ENCODE measurements at places on chromosomes 3 and 15.

- DNase-seq, result no peak
These were observed 577.0 kb upstream of the MDFIC2 start for GRCh38 chr3:70889162-70890019.

DNA sequence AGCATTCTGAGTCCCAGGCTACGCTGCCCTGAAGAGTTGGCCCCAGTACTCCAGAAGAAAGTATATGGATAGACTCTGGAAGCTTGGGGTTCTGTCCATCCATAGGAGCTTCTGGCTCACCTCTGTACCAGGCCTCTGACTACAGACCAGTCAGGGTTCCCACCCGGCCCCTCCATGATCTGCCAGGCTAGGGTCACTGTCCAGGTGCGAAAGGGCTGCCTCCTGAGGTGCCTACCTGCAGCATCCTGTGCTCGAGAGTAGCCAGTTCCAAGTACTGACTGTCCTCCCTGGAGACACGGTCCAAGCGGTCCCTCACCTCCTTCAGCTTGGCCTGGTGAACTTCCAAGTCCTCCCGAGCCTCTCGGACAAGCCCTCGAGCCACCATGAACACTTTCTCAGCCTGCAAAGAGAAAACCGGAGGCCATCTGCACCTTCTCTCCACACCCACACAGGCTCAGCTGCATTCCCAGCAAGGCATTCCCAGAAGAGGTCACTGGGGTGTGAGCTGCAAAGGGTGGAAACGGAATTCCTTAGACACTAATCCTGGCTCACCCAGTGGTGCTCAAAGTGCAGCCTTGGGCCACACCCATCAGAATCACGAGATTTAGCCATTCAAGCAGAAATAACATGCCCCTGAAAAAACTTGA lies 3.7 kb upstream of the PLXNB1 start:
- no peak for DNase-seq

GRCh38 chr3:123961508-123961856 lies 453 bp upstream of the CCDC14 start:
- no peak for DNase-seq

DNA sequence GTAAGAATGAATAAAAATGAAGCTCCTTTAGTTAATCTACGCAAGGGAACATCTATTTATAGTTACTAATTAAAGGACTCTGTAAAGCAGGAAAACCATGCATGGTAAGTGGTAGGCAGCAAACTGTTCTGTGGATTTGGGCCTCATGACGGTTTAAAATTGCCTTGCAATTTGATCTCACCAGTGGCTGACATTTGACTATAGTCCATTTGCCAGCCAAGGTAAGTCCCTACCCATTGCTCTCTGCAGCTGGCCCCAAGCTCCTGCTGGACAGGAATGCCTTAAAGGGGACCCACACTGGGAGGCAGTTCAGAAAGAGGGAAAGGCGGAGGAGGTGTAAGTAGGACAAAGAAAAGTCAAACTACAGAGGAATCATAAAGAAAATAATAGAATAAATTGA lies 203.3 kb downstream of the PLCL2 start:
- no peak for DNase-seq

- no peak for DNase-seq
These were observed 96.4 kb upstream of the SLCO2A1 start for GRCh38 chr3:134126153-134126552.

- no peak for DNase-seq
These were observed 20.8 kb downstream of the FEM1B start for GRCh38 chr15:68298336-68298735.

DNA sequence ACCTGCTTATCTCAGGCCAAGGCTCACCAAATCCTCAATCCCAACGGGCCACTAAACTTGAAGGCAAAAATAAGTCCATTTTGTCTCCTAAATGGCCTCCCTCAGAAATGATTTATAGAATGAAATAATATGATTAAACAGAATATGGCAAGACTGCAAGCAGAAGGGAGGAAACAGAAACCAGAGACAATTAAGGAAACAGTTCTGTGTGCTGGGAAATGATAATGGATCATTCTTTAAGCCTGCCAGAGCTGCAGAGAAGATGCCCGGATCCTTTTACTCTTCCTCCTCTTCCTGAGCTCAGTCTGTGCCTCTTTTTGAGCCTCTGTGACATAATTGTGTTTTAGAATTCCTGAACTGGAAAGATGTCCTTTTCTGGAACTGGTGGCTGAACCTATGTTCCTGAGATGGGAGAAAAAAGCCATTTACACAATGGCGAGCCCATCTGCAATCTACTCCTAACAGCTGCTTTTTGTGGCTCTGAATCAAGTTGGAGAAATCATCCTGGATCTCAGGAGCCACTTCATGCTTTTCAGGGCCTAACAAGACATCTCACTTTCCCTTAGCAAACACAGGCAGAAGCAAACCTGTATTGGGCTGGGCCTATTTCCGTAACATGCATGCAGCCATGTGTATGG lies 2.8 kb upstream of the ABHD2 start:
- no peak for DNase-seq

DNA sequence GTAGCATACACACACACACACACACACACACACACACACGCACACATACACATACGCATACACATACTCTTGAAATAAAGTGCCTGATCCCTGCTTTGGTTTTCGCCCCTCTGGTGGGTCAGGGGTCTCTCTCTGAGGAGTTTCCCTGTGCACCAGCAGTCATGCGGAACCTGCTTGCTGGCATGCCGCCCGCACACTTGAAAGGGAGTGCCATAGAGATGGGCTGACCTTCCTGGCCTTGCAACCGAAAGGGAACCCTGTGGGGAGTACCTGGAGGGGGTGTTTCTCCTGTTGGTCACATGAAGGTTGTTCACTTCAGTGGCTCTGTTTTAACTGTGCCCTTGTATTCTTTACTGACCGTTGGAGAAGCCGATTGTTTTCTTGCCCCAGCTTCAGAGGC lies 752.3 kb downstream of the NR2F2 start:
- DNase-seq, result no peak

GRCh38 chr15:70556151-70556741 lies 207.1 kb downstream of the UACA start:
- no peak for DNase-seq

GRCh38 chr3:32457971-32458471 lies 44.6 kb downstream of the CMTM6 start:
- DNase-seq, result no peak

- DNase-seq, result no peak
These were observed 2.7 kb downstream of the ZIC1 start for GRCh38 chr3:147411815-147412241.

DNA sequence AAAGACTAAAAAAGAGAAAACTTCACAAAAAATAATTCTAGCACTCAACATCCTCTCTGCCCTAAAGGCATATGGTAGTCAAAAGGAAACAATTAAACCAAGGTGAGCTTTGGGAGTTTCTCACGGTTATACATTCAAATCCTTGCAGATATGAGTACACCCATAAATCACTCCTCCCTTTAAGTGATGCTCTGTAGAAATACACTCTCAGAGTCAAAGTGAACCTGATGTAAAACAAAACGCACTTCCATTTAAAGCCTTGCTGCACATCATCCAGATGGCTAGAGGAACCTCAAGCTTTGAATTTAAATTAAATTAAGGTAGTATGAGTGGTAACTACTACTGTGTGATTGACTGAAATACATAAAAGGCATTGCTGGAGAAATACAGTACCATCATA lies 36.0 kb upstream of the AADAC start:
- no peak for DNase-seq

DNA sequence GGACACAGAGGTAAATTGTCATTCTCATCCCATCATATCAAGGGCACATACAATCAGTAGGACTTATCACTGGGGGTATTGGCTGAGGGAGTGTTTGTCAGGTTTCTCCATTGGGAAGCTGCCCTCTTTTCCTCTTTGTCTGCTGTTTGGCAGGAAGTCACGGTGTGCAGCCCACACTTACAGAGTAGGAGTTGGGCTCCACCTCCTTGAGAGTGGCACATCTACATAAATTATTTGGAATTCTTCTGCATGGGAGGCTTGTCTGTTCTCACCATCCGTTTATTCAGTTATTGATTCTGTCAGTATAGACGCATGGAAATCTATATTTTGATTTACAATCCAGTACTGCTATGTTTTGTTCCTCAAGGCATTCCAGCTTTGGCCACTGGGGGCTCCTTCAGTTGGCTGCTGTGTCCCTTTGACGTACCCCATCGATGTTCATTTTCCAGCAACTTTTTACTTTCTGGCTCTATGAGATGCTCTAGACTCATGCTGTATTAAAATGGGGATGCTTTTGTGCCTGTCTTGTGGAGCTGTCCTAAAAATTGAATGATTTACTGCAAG lies 200.3 kb downstream of the SLCO3A1 start:
- DNase-seq, result no peak

DNA sequence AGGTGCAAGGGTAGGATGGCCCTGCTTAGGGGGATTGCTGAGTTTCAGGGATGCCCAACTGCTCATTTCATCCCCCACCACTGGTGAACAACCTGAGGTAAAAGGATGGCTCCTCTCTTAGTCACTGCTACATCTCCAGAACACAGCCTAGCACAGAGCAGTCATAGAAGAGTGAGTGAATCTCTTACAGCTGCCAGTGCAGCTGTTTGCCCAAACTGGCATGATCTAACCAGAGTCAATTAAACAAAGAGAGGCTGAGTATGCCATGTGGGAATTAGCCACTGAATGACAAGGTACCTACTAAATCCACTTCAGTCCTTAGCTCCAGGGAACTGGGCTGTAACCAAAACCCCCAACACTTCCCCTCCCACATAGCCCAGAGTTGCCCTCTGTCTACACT lies 6.8 kb upstream of the NCKIPSD start:
- no peak for DNase-seq

- no peak for DNase-seq
These were observed 128.7 kb downstream of the SNRK start for GRCh38 chr3:43415088-43415487.

- DNase-seq, result no peak
These were observed 2.7 kb downstream of the FOXP1 start for GRCh38 chr3:71580636-71581456.

Data from stimulated activated CD4-positive, alpha-beta T cell treated with anti-CD3 and anti-CD28 coated beads, Interleukin-1b, Interleukin-23, amount 100 ng/mL, for 1 hour (primary cell).